Tibial nerve (tissue), 4 donors: ENCODE measurements at places on chromosomes 13 and 19. TPM values are rescaled to one million over a fixed set of nuclear protein-coding genes. Genes with fewer than 3 reads are reported as not detected.

GRCh38 chr13:113584870-113585671 lies 518 bp downstream of the TFDP1 start:
- DNase-seq = no peak

The CPAMD8 gene
- total RNA-seq = 26.3 TPM

GRCh38 chr19:37655689-37656371 lies 565 bp upstream of the ZFP30 start:
- peak; percentile 55 for DNase-seq

GRCh38 chr13:83895994-83896580 lies 13.8 kb upstream of the SLITRK1 start:
- no peak for DNase-seq

DNA sequence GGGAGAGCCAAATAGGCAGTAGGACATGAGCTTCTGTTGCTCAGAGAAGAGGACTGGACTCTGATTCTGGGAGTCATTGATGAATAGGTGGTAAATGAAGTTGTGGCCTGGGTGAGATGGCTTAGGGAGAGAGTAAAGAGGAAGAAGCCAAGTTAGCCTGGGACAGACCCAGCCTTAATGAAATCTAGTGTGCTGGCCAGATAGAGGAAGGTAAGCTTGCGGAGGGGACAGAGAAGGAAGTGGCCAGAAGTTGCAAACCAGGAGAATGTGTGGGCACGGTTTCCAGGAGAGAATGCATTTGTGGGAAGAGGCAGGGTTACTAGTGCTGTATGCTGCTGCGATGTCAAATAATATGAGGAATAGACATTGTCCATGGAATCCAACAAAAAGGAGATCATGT lies 83.3 kb upstream of the OLFM4 start:
- DNase-seq = no peak

DNA sequence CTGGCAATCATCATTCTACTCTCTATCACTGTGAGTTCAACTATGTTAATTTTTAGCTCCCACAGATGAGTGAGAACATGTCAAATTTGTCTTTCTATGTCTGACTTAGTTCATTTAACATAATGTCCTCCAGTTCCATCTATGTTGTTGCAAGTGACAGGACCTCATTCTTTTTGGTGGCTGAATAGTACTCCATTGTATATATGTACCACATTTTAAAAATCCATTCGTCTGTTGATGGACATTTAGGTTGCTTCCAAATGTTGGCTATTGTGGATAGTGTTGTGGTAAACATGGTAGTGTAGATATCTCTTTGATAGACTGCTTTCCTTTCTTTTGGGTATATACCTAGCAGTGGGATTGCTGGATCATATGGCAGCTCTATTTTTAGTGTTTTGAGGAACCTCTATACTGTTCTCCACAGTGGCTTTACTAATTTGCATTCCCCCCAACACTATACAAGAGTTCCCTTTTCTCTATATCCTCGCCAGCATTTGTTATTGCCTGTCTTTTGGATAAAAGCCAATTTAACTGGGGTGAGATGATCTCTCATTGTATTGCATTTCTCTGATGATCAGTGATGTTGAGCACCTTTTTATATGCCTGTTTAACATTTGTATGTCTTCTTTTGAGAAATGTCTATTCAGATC lies 124.1 kb downstream of the PCCA start:
- no peak for DNase-seq

DNA sequence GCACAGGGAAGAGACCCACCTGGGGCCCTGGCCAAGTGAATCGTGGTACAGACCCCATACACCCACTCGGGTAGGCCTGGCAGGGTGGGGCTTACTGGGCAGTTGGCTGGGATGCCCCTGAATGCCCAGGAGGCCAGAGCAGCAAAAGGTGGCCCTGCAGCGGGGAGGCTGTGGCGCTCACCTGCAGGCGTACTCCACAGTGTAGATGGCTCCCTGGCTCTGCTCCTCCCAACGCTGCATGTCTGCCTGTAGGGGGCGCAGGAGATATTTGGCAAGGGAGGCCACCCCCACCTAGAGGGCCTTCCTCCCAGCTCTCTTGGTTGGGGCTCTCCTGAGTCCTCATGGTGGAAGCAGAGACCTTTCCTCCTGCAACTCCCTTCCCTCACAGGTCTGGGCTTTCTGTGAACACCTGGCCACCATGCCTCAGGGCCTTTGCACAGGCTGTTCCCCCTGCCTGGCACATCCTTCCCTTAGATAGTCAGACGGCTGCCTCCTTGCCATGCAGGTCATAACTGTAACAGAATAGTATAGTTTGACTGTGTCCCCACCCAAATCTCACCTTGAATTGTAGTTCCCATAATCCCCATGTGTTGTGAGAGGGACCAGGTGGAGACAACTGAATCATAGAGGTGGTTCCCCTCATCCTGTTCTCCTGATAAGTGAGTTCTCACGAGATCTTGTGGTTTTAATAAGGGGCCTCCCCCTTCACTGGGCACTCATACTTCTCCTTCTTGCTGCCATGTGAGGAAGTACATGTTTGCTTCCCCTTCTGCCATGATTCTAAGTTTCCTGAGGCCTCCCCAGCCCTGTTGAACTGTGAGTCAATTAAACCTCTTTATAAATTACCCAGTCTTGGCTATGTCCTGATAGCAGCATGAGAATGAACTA lies 5.9 kb downstream of the BORCS8 start:
- DNase-seq = no peak

- no peak for DNase-seq
These were observed 3.1 kb downstream of the KLF5 start for GRCh38 chr13:73061876-73062275.

The PNMA8A gene
- total RNA-seq = 0.90 TPM

DNA sequence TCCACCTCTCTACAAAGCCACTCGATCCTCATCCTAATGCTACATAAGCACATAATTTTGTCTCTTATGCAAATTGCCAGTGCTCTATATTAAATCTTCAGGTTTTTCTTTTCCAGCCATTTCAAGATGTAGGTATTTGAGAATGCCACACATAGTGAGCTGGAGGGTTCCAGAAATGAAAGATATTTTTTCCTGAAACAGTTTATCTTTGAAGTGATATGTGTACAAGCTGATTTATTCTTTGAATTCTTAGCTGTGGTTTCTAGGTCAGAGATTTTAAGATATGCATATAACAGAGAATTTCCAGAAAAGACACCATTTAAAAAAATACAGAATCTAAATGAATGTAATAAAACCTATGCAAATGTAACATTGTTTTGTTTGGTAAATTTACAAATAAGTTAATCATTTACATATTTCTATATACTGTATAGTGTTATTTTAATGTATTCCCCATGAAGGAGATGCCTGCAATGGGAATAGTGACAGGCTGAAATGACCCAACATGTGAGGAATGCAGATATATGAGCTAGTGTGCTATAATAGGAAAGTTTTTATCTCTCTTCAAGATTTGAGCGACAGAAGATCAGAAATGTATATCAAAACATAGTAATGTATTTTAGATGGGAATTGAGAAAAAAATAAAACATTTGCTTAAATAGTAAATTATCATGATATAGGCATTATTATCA lies 570.2 kb downstream of the SLITRK1 start:
- no peak for DNase-seq
